HEK293T (cell line): ENCODE measurements at places on chromosomes 4 and X.

- peak; percentile 18 for DNase-seq
These were observed 129.5 kb downstream of the LARP7 start for GRCh38 chr4:112766422-112766821.

GRCh38 chrX:123728554-123728953 is 4.3 kb downstream of the THOC2 start:
- no peak for DNase-seq

- DNase-seq: no peak
These were observed 220.7 kb downstream of the CAMK2D start for GRCh38 chr4:113540859-113541258.

- no peak for DNase-seq
These were observed 81.6 kb downstream of the ZFX start for GRCh38 chrX:24231131-24231540.

DNA sequence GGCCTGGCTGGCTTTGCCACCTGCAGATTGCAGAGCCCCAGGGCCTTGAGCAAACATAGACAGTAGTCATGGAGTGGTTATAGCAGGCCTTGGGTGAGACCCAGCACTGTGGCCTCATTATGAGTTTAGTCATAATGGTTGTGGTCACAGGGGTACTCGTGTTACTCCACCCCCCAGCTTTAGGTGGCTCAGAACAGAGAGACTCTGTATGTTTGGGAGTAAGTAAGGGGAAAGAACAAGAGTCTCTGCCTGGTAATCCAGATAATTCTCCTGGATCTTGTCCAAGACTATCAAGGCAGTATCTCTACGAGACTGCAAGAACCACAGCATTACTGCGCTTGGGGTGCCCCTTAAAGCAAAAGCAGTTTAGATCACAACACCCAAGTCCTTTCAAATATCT is 62.3 kb upstream of the SCRG1 start:
- DNase-seq: no peak

- no peak for DNase-seq
These were observed 105.1 kb upstream of the MXRA5 start for GRCh38 chrX:3451571-3451970.

- no peak for DNase-seq
These were observed 339.7 kb upstream of the NWD2 start for GRCh38 chr4:36904823-36905222.

GRCh38 chr4:180706766-180707165 is 1536.4 kb upstream of the TENM3 start:
- no peak for DNase-seq

DNA sequence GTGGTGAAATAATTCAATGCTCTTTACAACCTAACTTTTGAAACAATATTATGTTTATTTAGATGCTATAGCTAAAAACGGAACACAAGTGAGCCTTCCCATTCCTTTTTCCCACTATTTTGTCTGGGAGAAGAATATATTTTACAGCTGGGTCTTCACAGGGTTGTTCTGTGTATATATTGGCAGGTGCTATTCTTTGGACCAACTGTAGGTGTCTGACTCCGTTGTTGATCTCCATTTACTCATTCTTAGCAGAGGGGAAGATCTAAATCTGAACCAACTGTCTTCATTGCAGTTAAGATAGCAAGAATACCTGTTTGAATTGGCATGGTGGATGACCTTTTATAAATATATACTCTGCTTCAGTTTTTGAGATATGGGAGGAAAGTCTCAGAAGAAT is 257.4 kb downstream of the CFAP299 start:
- DNase-seq: peak; percentile 18

- DNase-seq: no peak
These were observed 240.2 kb downstream of the ADGRL3 start for GRCh38 chr4:61440321-61440720.

DNA sequence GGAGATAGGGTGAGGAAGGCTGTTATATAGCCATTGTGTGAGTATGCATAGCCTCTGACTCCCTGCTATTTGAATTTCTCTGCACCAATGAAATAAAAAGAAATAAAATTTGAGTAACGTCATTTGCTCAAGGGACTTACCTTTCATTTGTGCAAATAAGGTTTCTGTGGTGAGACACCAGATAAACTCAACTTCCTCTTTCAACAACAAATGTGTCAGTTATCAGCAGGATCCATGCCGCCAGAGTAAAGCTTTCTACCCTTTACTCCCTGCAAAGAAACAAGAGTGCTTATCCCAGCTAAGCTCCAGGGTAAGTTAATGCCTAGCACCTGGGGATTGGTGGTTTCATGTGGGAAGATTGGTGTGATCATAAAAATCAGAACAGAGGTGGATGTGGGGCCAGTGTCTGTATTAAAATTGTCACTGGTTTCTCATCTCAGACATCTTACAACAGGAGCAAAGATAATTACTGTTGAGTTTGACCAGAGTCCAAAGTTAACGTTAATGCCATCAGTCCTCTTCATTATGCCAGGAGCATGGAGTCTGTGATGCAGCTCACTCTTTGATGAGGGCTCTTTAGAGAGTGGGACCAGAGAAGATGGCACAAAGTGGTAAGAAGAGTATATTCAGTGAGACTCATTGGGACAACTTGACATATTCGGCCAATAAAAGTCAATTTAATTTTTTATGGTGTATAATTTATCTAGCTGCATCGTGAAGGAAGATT is at the start of gene P2RY10:
TSS of gene P2RY10 (plus strand) at position 206 of the 727 bp plus-strand sequence. CDS start 15,130 bp downstream, outside the sequence.
- no peak for DNase-seq

GRCh38 chrX:48761674-48762471 is at the start of gene GLOD5:
Gene GLOD5 (plus strand): TSS chrX:48761747. CDS start chrX:48761791, 44 bp downstream.
- DNase-seq: no peak

GRCh38 chr4:102642631-102643298 is 118.0 kb downstream of the MANBA start:
- no peak for DNase-seq

DNA sequence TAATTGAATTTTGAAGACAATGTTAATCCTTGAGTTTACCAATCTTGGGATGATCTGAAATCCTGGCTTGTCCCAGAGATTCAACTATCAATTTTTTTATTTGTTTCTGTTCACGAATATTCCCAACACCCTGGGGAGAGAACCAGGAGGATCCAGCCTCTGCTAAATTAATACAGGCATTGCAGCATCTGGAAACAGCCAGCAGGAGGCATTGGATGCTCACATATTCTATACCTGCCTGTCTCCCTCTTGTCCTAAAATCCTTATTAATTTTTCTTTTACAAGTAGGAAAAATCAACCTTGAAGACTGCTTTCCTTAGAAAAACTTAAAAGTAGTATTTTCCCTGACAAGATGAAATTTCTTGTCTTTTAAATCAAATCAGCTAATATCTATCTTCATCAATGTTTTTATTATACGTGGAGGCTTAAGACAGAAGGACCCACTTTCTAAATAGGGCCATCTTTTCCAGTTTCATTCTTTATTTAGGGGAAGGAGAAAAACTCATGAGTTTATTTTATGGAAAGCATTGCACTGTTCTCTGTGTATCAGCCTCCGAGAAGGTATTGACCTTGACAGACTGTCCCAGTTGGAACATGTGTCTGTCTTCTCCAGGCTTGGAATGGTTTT is 102.4 kb downstream of the CLNK start:
- peak; percentile 20 for DNase-seq

- no peak for DNase-seq
These were observed at the start of gene CLNK for GRCh38 chr4:10684631-10685030. Gene CLNK (minus strand): TSS chr4:10684768. CDS start chr4:10667869, 16,899 bp downstream.

GRCh38 chrX:5907207-5907606 is 321.5 kb downstream of the NLGN4X start:
- DNase-seq: no peak

DNA sequence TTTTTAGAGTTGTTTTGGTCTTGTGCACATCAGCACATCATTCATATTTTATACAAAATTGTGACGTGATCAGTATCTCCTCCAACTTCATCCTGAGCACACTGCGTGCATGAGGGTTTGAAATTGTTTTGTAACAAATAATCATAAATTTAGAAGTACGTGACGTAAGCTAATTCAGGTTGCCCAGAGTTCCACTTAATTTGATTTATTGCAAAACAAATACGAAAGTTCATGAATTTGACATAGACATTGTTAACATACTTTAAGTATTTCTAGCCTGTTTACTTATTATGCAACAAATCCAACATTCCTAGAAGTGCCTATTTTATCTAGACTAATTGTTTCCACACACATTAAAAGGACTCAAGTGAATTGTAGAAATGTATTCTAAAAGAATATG is 48.3 kb downstream of the MAP7D3 start:
- no peak for DNase-seq

DNA sequence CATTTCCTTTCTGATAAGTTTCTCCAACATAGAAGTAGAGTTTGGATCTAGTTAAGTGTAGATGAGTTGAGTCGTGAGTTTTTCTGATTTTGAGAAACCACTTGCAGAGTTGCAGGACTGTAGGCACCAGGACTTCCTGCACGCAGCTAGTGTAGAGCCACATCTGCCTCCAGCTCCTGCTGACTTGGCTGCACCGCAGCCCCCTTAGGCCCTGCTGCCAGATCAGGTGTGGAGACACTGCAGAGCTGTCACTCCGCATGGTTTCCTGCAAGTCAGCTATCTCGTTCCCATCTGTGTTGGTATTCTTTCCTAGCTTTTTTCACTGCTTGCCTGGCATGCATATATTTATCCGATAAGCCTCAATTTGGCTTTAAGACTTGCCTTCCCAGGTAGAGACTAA is 48.9 kb downstream of the PCDH7 start:
- no peak for DNase-seq
